ENCODE measurements at places on chromosomes 1 and 21. TPM values are rescaled to one million over a fixed set of nuclear protein-coding genes. Genes with fewer than 3 reads are reported as not detected.

DNA sequence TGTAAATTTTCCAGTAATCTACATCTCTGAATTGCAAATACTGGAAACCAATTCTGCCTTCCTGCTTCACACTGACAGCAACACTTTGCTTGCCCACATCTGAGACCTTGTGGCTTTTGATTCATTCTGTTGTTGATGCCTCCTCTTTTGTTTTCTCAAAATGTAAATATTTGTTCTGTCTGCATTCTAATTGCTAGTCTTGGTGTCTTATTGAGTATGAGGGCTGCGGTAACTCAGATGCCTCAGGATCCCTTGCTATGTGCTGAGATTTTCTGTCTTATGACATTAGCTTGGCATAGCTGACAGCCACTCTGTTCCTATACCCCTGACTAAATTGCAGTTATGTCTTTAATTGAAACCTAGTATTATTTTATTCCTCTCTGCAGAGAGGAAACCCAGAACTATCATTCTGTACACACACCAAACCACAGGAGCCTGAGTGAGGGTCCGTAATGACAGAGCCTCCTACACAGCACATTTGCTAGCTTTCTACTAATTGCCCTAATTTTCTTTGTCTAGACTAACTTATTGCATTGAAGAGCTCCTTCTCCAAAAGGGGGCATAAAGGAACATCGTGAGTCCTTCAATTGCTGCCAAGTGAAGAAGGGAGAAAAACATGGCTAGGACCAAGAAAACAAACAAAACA is 72.1 kb downstream of the GREM2 start:
- DNase-seq = no peak

- DNase-seq = peak; percentile 72
These were observed 1.5 kb upstream of the KCNH1 start for GRCh38 chr1:211135342-211135950.

GRCh38 chr21:28135646-28136045 is 857.0 kb downstream of the LTN1 start:
- peak; percentile 2 for DNase-seq

Gene OR2T29
- polyA plus RNA-seq = not detected
